Stimulated activated CD8-positive, alpha-beta memory T cell treated with anti-CD3 and anti-CD28 coated beads, Interleukin-7, amount 100 ng/mL, for 4 hours (primary cell): ENCODE measurements at places on chromosomes 11 and 22.

GRCh38 chr22:24952837-24953383 is 394 bp downstream of the KIAA1671 start:
- no peak for DNase-seq

DNA sequence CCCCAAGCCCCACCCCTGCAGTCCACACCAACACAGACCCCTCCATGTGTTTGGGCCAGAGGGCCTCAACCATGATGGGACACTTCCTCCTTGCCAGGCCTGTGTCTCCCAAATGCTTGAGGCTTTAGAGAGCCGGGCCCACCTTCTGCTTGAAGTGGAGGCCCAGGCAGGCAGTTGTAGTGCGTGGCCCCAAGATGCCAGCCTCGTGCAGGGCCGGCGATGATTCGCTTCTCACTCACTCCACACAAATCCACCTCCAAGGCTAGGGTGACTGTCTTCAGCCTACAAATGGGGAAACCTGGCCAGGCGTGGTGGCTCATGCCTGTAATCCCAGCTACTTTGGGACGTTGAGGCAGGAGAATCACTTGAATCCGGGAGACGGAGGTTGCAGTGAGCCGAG is 5.7 kb downstream of the PRR5 start:
- no peak for DNase-seq

DNA sequence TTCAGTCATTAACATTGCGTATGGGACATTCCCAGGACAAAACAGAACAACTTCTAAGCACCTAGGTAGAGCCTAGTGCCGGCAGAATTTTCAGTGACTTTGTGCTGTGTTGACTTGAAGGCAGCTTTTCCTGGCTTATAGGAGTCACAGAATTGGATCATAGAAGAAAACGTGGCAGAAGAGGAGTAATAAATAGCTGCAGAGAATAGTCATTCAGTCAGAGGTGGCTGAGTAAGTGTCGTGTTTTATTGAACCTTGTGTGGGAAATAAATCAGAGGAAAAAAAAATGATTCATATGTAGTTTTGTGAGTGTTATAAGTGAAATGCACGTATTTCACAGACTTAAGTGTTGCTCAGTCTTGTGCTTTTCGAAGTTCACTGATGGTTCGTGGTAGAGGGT is 2.1 kb downstream of the BARX2 start:
- no peak for DNase-seq

GRCh38 chr22:30140414-30140813 is 60.1 kb downstream of the HORMAD2 start:
- DNase-seq, result no peak

DNA sequence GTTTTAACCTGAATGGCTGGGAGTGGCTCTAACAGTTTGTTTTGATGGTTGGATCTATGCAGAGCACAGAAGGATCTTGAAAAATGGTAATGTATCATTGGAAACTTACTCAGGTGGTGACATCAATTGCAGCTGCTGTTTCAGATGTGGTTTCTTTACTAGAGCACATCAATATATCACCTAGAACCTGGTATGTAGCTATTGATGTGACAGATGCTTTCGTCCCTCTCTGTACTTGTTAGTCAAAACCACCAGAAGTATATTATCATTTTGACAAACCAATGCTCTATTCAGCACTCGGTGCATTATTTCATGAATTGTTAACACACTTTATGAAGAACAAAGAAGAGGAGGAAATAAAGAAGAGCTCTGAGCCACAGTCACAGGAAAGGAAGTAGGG is 26.6 kb upstream of the SCN3B start:
- no peak for DNase-seq

GRCh38 chr22:38431266-38432010 is 23.6 kb downstream of the KCNJ4 start:
- no peak for DNase-seq

DNA sequence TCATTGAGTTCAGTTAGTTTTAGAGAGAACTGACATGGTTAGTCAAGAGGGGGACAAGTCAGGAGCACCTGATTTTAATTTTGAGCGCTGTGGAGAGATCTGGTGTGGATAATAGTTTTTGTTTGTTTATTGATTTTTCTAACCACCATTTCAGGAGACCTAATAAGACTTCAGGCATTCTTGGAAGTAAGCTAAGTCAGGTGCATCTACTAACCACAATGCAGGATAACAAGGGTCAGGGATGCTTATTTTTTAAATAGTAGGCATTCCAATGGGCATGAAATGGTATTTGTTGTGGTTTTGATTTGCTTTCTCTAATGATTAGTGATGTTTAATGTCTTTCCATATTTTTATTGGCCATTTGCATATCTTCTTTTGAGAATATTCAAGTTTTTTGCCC is 212.1 kb downstream of the NAV2 start:
- DNase-seq, result no peak

DNA sequence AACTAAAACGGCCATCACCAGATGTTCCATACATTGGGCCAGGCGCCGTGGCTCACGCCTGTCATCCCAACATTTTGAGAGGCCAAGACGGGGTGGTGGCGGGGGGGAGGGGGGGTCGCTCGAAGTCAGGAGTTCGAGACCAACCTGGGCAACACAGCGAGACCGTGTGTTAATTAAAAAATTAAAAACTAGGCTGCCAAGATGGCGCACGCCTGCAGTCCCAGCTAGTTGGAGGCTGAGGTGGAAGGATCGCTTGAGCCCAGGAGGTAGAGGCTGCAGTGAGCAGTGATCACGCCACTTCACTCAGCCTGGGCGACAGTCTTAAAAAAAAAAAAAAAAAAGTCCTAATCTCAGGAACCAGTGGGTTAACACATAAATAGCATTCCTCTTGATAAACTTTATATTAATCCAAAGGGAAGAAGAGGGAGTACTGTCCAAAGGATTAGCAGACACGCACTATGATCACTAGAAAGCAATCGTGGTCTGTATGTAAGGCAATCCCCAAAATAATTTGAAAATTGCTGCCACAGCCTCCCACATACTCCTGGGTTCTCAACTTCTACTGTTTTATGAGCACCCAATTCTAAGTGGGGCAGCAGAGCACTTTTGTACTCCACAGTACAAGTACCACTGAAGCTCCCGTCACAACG is 604 bp downstream of the PUS3 start:
- DNase-seq, result no peak

DNA sequence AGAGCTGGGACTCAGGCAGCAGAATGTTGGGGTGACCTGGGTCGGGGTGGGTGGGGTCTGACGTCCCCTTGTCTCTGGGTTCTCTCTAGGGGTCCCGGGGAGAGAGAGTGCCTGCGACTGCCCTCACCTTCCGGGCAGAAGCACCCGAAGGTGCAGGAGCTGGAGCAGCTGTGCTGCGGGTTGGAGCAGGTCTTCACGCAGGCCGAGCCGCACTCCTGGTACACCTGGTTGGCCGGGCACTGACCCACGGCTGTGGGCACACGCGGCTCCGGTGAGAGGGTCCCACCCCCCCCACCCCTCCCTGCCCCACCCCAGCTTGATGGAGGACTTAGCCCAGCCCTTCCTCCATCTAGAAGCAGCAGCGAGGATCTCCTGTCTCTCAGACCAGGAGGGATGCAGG is 6.4 kb downstream of the MUC6 start:
- no peak for DNase-seq

DNA sequence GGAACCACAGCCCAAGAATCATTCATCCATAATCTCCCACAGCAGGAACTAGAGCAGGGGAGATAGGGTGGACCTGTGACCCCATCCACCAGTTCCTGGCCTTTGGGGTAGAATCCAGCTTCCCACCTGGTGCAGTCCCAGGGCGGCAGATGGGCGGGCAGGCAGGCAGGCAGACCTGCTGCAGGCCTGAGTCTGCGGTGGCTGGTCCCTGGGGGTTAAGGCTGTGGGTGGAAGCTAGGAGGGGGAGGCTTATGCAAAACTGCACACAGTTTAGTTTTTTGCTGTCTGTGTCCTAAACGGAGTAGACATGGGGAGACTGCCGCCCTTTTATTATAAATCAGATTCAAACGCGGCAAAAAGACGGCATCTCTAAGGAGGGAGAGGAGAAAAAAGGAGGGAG is 4.5 kb upstream of the NEFH start:
- DNase-seq, result no peak

DNA sequence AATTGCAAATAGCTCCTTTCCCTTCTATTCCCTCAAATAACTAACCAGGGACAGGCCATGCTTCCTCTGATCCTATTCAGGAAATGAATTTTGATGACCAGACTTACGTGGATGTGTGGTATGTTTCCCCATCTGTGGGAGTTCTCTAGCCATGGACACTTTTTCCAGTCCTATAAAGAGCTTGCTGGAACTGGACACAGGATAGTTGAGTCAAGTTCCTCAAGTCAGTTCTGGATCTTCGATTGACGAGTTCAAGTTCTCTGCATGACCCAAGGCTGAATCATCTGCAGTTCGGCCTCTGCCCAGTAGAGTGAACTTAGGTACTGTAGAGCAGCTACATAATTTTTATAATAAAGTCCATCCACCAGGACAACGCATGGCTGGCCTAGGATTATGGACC is 52.7 kb upstream of the CCND1 start:
- DNase-seq, result no peak

GRCh38 chr11:95977534-95978174 is 53.7 kb upstream of the MTMR2 start:
- no peak for DNase-seq

- DNase-seq, result no peak
These were observed 9.3 kb upstream of the ANKRD13D start for GRCh38 chr11:67279589-67280340.

GRCh38 chr11:10892250-10892649 is 34.4 kb upstream of the ZBED5 start:
- DNase-seq, result no peak

- no peak for DNase-seq
These were observed 28.1 kb upstream of the TH start for GRCh38 chr11:2199466-2200341.

DNA sequence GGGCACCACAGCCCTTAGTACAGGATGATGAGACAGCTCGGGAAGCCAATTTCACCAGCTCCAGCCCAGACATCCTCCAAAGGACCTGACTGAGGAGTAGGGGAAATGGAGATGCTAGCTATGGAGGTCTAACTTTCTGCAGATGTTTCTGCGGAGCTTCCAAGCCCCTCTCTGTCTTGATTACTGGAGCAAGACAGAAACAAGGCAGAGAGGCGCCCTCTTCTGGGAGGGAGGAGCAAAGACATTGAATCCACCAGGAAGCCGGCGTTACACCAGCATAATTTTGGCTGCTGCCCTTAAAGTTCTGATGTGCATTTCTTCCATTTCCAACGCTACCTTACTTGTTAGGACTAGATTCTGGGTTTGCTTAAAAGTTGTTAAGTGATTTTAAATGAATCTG is 107.3 kb upstream of the HSD17B12 start:
- no peak for DNase-seq

DNA sequence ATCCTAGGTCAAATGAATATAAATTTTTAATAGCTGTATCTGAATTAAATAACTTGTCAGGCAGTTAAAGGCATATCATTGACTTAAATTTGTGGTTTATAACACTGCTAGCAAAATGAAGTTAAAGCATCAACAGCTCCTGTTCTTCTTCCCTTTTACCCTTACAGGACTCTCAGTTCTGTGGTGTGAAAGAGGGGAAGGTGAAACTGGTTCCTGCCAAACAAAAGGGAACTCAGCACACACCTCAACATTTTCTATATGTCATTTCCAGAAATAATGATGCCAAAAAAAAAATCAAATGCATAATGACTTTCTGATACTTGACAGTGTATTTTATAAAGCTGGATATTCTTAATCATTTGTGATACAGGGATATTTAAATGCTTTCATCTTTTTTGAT is 21.2 kb downstream of the ARL14EP start:
- DNase-seq, result no peak

DNA sequence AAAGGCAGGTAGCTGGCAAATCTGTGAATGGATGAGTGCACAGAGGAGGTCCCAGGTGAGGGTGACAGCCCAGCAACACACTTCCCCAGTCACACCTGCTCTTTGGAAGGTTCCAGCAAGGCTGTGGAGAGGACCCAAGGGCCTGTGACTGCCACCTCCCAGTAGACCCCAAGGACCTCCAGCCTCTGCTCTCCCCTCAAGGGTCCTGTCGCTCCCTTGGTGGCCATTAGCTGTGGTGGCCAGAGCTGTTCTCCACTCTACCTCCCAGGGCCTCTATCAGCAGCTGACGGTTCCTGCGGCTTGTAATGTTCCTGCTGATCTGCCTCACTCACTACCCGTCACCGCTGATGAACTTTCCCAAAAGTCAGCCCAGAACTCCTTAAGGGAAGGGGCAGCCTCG is 93.0 kb downstream of the SWAP70 start:
- no peak for DNase-seq

DNA sequence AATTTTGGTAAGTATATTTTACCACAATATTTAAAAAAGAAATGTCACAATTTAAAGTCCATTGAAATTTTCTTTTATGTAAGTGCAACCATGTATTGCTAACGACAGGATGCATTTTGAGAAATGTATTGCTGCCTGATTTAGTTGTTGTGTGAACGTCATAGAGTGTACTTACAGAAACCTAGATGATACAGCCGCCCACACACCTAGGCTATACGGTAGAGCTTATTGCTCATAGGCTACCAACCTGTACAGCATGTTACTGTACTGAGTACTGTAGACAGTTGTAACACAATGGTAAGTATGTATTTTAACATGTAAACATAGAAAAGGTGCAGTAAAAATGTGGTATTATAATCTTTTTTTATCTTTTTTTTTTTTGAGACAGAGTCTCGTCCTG is 48.1 kb downstream of the CBL start:
- DNase-seq, result peak; percentile 14

- DNase-seq, result no peak
These were observed 116.2 kb downstream of the ETS1 start for GRCh38 chr11:128471138-128471661.

- DNase-seq, result no peak
These were observed 6.5 kb downstream of the TKFC start for GRCh38 chr11:61339490-61339878.

- no peak for DNase-seq
These were observed 16.7 kb upstream of the PHF21B start for GRCh38 chr22:45026511-45026910.

DNA sequence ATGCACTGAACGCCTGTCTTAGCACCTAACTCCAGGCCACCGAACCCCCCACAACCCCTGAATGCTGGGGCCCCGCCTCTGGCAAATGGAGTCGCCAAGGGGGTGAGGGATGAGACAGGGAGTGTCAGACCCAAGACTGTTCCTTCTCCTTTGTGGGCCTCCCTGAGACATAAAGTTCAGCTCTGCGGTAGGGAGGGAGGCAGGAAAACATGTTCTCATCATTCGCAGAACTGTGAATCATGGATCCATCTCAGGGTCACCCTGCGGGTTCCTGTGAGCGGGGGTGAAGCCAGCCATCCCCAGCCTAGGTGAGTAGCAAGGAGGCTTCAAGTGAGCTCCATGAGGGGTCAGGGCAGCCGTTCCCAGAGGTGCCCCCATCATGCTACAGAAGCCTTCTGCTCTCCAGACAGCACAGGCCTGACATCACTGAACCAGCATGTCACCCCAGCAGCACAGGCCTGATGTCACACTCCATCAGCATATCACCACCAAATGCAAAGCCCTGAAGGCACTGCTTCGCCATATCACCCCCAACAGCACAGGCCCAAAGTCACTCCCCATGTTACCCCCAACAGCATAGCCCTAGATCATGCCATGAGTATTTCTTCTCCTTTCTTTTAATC is 27.2 kb downstream of the TMPRSS6 start:
- no peak for DNase-seq

GRCh38 chr11:126318574-126319373 is 14.9 kb downstream of the DCPS start:
- DNase-seq, result no peak

- no peak for DNase-seq
These were observed at the start of gene FGF3 for GRCh38 chr11:69818603-69819441. FGF3 (minus strand) TSS chr11:69819416; CDS start chr11:69818933, 483 bp downstream.
